ENCODE measurements at places on chromosomes 4 and X.

GRCh38 chr4:118711052-118711451, 25.9 kb downstream of the METTL14 start:
- no peak for DNase-seq

GRCh38 chr4:69549651-69550050, 53.9 kb upstream of the UGT2B4 start:
- no peak for DNase-seq

DNA sequence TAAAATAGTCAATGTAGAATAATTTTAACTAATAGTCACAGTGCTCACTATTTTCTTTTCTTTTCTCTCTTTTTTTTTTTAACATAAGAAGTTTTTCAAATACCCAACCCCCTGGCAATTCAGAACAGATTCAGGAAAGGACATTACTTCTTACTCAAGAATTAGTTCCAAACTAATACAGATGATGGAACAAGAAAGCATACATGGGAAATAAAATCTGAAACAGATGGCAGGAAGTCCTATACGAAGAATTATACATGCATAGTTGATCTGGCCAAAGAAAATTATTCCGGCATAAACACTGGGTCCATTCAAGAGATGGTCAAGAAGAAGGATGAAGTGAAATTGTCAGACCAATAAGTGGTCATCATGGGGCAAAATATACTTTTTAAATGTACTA, 614.4 kb upstream of the INTU start:
- no peak for DNase-seq

DNA sequence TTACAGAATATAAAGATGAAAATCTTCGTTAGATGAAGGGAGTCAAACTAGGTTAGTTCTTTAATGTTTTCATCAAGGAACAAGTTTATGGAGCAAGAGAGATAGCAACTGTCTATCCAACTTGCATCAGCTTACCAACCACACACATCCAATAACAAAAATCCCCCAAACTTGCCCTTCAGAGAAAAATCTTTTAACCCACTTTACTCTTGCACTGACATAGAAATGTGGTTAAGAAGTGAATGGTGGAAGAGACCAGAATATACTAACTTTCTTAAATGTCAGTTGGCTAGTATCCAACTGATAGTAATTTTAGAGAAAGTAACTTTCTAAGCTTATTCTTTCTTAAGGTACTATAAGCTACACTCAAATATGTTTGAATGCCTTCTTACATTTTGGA, 1.7 kb upstream of the RAB9A start:
- DNase-seq, result no peak

DNA sequence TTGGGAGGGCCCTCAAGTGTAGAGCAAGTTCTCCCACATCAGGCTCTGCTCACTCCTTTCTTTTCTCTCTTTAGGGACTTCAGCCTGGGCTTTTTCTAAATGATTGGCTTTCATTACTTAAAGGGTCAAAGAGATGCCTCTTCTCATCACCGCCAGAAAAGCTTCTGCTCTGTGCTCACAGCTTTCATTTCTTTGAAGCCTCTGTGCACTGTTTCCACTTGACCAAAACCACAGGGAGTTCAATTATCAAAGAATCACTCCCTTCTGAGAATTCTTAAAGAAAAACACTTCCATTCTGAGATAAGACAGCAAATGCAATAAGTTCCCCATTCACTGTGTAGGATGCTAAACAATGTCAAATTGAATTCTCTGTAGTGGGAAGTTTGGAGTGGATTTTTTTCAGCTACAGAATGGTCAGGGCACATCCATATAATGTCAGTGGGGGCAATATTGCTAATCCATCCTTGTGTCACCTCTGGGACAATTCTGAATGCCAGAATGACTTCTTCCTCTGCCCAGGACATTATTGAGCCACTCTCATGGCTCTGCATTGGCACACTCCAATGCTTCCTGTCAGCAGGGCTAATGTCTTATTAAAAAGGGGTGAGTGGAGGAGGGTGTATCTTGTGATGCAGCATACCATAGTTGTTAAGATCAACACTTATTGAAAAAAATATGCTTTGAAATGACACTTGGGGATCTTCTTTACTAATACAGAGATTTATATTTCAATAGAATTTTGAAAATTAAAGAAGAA, 217.6 kb downstream of the SNCA start:
- no peak for DNase-seq

- no peak for DNase-seq
Measured at GRCh38 chr4:158625544-158625943, 46.1 kb downstream of the C4orf46 start.

GRCh38 chr4:144872508-144873225, 225.3 kb downstream of the ANAPC10 start:
- DNase-seq, result no peak

DNA sequence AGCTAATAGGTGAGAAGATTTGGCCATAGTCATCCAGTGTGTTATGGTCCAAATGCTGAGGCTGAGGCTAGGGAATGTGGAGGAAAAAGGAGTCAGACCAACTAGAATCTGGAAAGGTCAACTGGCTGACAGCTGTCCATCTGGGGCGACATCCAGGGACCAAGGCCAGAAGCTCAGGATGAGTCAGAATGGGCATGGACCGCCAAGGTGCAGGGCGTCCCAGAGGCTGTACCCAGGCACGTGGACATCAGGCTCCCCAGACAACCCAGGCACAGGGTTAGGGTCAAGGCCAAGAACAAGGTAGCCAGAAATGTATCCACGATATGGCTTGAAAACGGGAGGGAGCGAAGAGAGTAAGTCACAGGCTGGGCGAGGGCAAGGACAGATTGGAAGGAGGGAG, 26.1 kb upstream of the PTTG2 start:
- no peak for DNase-seq

DNA sequence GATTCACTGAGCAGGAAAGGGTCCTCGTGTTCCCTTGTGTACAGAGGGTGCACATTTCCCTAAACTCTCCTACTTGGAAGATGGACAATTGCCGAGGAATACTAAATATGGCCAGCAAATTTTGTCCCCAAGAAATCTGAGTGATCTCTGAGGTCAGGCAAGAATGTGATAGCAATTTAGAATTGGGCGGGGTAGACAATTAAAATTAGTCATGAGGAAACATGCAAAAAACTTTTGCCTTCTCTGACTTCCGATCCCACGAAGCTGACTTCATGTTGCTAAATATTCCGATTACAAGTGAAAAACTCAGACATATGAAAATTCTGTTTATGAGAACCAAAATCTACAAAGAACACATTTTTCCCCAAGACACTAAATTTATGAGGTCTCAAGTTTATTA, 453.9 kb upstream of the ZFP42 start:
- no peak for DNase-seq

DNA sequence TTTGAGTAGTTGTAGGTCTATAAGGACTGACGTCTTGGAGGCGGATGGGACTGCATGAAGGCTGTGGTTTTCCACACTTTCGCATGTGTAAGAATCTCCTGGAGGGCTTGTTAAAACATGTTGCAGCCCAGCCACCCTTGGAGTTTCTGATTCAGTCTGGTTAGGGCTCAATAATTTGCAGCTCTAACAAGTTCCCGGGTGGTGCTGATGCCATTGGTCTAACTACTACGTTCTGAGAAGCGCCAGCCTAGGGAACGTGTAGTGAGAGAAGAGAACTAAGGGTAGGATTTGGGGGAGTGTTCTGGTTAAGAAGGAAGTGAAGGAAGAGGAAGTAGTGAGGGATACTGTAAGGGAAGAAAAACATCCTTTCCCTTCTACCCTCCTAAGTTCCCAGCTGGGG, 138.9 kb downstream of the LARP7 start:
- DNase-seq, result no peak

DNA sequence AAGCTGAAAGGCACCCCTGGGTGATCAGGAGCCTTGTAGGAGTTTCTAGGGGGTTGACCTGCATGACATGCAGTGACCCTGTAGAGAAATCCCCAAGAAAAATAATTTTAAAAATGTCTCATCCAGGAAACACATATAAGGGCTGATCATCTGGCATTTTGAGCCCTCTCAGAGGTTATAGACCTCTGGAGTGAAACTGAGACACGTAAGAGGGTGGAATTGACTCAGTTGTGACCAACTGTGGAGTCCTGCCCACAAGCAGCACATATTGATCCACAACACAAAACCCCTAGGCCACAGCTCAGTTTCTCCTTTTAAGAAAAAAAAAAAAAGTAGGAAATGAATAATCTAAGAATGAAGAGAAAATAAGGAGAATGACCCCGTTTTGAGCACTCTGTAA, 32.5 kb upstream of the MTMR8 start:
- no peak for DNase-seq

GRCh38 chr4:14693728-14694127, 308.6 kb upstream of the CPEB2 start:
- DNase-seq, result no peak

DNA sequence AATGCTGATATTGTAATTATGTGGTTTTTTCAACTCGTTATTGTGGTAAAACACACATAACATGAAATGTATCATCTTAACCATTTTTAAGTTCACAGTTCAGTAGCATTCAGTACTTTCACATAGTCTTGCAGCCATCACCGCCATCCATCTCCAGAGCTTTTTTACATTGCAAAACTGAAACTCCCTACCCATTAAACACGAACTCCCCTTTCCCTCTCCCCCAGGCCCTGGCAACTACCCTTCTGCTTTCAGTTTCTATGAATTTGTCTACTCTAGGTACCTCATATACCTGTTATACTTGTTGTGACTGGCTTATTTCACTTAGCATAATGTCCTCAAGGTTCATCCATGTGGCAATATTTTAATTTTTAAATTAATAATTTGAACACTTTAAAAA, 380.6 kb downstream of the MAPK10 start:
- no peak for DNase-seq

GRCh38 chrX:53599781-53600396, 86.6 kb downstream of the HUWE1 start:
- no peak for DNase-seq

DNA sequence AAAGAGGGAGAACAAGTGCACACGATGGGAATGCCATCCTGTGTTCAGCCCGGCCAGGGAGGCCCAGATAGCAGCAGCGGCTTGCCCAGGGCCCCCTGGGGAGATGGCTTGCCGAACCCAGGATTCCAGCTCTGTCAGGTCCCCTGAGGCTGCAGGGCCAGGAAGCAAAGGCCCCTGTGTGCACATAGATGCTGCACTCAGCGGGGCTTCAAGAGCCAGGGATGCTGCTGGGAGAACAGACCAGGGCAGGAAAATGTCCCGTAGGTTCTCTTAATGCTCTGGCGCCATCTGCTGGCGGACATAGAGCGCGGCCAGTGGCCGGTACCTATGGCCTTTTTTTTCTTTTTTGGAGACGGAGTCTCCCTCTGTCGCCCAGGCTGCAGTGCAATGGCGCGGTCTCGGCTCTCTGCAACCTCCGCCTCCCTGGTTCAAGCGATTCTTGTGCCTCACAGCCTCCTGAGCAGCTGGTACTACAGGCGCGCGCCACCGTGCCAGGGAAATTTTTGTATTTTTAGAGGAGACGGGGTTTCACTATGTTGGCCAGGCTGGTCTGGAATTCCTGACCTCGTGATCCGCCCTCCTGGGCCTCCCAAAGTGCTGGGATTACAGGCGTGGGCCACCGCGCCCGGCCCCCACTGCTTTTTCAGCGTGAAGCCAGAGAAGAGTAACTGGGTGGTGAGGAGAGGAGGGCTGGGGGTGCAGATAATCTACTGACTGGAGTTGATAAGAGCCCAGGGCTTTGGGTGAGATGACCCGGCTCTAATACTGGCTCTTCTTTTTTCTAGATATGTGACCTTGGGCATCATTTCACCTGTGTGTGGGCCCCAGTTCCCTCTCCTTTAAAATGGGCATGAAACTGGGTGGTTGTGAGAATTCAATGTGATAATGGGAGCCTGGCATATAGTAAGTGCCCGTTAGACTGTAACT, 22.5 kb downstream of the MED28 start:
- DNase-seq, result peak; percentile 68

DNA sequence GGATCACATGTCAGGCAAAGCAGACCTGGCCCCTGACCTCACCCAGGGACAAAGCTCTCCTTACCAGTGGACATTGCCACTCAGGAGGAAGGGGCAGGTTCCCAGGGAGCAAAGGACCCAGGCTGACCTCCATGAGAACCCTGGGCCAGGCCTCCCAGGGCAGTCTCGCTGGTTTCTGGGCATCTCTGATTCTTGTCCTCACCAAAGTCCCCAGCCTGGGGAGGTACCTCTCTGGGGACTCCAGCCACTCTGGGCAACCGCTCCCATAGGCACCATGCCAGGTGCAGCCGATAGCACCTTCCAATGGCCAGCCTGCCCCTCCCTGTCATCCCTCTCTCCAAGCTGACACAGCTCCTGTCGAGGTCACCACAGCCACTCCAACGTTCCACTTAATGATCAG, 7.9 kb downstream of the EVC2 start:
- DNase-seq, result no peak
